ENCODE measurements at places on chromosomes 6 and 20.

DNA sequence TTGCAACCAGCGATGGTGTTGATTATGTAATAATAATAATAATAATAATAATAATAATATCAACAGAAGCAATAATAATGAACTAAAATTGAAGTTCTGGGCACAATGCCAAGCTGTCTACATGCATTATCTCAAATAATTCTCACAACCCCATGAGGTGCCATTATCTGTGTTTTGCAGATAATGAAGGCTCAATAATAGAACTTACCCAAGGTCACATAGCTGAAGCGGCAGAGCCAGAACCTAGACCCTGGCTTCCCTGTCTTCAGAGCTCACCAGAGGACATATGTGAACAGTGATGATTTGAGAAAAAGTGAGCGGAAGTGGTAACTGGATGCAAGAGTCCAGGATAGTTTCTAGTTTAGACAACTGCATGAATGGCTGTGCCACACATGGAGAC is 91.0 kb downstream of the HIVEP1 start:
- no peak for DNase-seq

DNA sequence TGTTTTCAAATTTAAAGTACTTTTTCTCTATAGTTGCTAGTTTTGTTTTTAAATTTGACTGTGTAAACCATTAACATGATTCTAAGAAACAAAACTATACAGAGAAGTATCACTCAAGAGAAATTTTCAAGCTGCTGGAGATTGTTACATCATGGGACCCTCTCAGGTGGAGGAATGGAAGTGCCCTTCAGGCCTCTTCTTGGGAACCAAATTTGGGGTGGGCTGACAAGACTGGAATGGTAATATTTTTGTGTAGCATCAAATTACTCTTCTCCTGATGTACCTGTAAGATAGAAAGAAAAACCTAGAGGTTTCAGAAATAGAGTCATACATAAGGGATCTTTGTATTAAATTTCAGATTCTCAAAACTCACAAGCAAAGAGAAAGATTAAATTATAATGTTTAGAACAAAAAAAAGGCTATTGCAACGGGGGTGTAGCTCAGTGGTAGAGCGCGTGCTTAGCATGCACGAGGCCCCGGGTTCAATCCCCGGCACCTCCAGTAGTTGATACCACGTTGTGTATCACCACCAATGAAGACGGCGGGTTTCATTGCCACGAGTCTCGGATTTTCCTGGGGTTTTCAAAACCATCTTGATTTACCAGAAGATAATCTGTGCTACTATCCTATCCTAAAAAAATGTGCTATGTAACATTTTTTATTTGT is 193.7 kb downstream of the GPX5 start:
- DNase-seq, result no peak

- peak; percentile 68 for DNase-seq
Measured at GRCh38 chr6:163356324-163356723, 58.2 kb upstream of the QKI start.

DNA sequence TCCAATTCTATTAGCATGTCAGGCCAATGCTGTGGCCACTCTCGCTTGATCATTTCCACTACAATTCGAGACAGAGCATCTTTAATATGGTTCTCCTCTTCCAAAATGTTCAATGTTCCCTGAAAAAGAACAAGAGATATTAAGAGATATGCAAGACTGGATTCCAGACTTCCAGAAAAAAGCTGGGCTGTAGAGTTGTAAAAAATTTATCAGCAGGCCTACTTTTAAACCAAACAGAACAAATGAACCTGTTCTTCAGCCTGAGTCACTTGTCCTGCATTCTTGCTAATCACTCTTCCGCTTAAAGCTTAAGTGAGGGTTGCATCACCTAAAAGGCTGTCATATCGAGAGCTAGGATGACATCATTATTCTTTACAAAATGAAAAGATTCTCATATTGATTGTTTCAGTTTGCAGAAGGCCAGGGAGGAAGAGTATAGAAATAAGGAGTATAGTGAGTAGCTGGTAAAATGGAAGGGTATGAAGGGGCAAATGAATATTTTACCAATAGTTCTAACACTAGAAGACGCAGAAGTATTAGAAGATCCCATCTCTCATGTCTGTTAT is 4.9 kb downstream of the XPO5 start:
- peak; percentile 93 for DNase-seq

DNA sequence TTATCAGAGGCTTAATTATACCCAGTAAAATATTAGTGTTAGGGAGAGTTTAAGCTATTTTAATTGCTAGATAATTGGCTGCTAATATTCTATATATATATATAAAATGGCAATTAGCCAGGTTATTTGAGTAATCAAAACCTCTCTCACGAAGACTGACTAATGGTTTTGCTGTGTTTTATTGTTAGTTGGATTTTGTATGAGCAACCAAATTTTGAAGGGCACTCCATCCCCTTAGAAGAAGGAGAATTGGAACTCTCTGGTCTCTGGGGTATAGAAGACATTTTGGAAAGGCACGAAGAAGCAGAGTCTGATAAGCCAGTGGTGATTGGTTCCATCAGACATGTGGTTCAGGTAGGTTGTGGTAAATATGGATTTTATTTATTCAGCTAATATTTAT is 102.2 kb downstream of the RTN4IP1 start:
- no peak for DNase-seq

- DNase-seq, result no peak
Measured at GRCh38 chr20:57158474-57158873, 108.0 kb downstream of the BMP7 start.
